ENCODE measurements at places on chromosomes 5 and 9.
A peak's percentile ranks its signal among the peaks of the same experiment; 100 is the strongest.

GRCh38 chr5:37492778-37493555 lies 113.8 kb downstream of the WDR70 start:
- no peak for DNase-seq

- DNase-seq: no peak
These were observed 19.7 kb downstream of the PPP6C start for GRCh38 chr9:125169895-125170294.

- no peak for DNase-seq
These were observed 22.5 kb upstream of the VDAC1 start for GRCh38 chr5:134027288-134027615.

DNA sequence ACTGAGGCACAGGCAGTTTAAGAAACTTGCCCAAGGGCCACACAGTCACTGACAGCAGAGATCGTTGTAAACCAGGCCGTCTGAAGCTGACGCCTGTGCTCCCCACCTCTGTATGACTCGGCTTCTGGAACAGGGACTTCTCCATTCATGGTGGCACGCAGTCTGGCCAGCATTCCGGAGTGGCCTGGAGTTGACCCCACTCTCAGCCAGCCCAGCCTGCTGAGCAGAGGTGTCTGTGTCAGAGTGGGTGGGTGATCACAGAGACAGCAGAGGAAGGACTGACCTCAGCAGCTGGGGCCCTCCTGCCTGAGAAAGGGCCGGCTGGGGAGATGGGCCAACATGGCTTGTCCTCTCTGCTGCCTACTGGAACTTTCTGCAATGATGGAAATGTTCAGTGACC lies 12.6 kb downstream of the LRSAM1 start:
- no peak for DNase-seq

DNA sequence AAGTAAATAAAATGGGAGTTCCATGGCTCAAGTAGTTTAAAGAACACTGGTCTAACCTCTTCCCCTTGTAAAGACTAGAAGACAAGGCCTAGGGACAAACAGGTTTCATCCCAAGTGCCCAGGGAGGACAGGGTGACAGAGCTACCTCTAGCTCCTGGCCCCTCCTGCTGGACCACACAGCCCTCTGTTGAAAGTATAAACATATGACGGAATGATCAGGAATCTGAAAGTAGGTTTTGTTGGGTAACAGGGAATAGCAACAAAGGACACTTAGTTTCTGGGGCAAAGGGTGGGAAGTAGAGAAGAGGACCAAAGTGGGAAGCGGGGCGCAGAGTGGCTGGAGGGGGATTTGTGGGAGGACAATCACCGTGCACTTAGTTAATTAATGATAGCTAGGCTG lies 67.0 kb upstream of the DAB2IP start:
- no peak for DNase-seq

DNA sequence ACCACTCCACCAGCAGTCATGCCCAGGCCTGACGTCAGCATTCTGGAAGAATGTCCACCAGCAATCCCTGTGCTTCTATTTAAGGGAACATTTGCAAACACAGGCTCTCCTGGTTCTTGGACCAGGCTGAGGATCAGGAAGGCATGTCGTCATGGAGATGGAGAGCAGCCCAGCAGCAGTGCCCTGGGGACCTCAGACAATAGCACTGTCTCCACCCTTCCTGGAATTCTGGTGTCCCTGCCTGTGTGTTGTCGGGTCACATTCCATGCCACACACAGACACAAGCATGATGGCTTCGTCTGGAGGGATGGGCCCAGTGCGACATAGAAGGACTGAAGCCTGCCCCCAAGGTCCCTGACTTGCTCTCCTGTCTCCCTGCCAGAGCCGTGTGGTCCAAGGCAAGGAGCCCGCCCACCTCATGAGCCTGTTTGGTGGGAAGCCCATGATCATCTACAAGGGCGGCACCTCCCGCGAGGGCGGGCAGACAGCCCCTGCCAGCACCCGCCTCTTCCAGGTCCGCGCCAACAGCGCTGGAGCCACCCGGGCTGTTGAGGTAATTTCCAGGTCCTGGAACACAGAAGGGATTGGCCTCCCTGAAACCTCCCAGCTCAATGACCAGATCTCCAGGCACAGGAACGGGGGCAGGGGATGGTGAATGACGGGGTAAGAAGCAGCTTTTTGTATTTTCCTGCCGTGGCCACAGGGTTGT lies 43.8 kb downstream of the STOM start:
- no peak for DNase-seq

DNA sequence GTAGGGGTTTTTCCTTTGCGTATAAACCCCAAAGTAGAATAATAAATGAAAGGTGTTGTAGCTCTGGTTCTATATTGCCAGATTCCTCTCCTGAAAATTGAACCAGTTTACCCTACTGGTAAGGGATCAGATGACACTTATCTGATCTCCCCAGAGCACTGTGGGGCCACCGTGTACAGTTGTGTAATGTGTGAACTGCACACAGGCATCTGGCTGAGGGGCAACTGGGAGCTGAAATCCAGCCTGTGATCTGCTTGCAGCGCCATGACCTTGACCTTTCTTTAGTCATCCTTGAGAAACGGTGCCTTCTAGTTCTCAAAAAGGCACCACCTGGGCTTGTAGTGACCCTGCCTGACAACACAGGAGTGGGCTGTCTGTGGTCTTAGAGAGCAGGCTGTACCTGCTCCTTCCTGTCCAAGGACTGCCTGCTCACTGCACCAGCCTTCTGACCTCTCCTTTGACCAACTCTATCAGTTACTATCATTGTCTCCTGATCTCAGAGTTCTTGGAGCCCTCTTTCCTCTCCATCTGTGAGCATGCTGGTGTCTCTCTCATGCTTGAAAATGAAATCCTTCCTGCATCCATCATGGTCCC lies 40.2 kb downstream of the PDE6A start:
- no peak for DNase-seq

- no peak for DNase-seq
These were observed 604.5 kb downstream of the ISL1 start for GRCh38 chr5:51987669-51988209.

GRCh38 chr9:29668732-29669131 lies 2095.5 kb upstream of the C9orf72 start:
- DNase-seq: no peak

- DNase-seq: no peak
These were observed 418.3 kb downstream of the TAF11L14 start for GRCh38 chr5:18052569-18052968.

DNA sequence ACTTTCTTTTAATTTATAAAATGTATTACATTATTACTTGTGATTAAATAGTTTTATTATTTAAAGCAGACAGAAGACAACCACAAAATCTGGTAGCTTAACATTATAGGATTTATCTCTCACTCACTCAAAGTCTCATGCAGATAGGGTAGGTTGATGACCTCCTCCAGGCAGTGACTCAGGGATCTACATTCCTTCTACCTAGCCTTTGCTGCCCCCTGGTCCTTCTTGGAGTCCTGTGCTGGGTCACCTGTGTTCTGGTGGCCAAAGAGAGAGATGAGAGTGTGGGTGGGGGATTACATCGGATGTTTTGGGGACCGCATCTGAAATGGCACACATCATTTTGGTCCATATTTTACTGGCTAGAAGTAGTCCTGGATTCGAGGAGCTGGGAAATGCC lies 95.7 kb upstream of the CTSL start:
- no peak for DNase-seq

DNA sequence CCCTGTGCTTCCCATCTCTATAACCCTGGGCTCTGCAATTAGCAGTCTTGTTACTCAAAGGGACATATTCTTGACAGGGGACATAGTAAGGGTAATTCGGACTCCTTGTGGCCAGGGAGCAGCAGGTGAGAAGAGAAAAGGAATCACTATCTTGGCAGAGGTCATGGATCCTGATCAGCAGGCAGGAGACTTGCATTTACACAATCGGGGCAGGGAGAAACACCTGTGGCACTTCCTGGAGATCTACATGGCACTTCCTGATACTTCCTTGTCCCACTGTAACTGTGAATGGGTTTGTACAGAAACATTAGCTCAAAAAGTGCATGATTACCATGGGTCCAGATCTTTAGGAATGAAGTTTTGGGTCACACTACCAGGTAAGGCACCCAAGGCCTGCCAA lies 29.2 kb downstream of the DEPDC1B start:
- no peak for DNase-seq

DNA sequence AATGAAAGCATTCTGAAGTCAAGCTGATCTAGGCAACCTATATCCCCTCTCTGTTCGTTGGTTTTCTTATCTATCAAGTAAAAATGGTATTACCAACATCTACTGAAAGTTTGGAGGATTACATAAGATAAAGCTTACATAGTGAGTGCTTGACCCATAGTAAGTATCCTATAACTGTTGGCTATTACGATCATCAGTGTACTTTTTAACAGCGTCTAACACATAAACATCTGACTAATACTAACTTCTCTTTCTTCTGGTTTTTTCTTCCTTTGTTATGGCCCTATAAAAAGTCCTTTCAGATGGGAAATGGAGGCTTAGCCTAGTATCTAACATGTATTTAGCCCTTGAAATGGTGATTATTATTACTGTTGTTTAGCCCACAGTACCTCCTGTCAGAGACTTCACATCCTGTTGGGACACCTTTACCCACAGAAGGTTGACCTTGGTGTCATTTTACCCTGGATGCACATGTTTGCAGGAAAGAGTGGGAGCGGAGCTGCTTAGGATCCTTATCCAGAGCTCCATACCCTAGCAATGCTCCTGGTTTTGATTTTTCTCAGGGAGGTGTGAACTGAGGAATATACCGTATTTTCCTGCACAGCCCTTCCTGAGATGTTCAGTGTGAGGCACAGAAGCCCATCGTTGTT lies 6.0 kb downstream of the INSYN2B start:
- no peak for DNase-seq

- no peak for DNase-seq
These were observed 21.8 kb downstream of the PSD2 start for GRCh38 chr5:139817362-139817761.

GRCh38 chr9:32398207-32398606 lies 13.8 kb downstream of the ACO1 start:
- DNase-seq: no peak

- peak; percentile 44 for DNase-seq
These were observed 28.8 kb downstream of the GCNT4 start for GRCh38 chr5:75023368-75024159.

DNA sequence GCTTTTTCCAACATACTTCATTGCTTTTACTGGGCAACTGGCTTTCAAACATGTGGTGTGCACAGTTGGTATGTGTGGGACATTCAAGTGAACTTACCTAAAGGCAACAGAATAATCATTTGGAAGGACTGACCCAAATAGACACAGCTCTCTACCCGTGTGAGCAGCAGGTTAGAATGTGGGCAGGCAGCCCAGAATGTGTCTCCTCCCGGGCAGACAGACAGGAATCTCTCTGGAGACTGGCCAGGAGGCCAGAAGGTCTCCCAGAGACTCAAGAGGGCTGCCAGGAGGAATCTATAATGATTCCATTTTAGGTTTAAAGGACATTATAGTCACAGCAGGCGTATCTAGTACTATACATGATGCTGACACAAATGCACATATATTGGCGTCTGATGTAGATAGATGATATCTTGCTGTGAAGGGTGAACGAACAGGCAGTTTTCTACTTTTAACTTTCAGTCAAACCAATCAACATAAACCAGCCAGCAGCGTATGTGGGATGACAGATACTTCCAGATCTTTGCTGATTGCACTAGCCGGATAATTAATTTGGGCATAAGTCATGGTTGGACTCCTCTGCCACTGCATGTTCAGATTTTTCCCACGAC lies 297.4 kb upstream of the ZNF608 start:
- DNase-seq: no peak

- DNase-seq: no peak
These were observed 274.9 kb downstream of the EFNA5 start for GRCh38 chr5:107395632-107396350.

DNA sequence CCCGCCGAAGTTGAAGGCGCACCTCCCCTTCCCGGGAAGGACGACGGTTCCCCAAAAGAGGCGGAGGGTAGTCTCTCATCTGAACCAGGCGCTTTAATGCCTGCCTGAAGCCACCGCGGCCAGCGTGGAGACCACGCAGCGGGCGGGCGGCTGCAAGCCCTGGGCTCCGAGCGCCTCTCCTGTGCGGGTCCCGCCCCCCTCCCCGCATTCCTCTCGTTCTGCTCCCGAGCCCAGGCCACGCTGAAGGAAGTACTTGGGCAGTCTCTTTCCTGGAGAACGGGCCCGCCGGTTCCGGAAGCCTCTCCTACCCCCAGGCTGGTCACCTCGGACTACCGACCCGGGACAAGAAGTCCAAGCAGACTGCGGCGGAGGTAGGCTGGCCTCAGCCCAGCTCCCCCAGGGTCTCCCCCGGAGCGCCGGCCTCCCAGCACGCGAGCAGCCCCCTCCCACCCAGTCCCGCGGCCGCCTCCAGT lies 571 bp downstream of the PPIC start:
- no peak for DNase-seq

- DNase-seq: no peak
These were observed 104.8 kb upstream of the SIMC1 start for GRCh38 chr5:176133289-176133870.

DNA sequence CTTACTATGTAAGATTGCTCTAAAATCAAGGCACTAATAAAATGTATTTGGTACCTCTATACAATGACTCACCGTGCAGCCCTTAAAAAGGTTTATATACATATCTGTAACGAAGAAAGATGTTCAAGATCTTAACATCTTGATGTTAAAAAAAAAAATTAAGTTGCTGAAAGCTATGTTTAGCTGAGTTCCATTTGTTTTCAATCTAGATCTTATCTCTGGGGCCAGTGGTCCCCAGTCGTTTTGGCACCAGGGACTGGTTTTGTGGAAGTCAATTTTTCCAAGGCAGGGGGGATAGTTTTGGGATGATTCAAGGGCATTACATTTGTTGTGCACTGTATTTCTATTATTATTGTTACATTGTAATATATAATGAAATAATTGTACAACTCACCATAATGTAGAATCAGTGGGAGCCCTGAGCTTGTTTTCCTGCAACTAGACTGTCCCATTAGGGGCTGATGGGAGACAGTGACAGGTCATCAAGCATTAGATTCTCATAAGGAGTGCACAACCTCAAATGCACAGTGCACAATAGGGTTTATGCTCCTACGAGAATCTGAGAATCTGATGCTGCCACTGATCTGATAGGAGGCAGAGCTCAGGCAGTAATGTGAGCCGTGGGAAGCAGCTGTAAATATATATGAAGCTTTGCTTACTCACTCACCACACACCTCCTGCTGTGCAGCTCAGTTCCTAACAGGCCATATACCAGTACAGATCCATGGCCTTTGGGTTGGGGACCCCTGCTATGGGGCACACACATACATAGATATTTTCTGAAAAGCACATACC lies 27.6 kb upstream of the TSLP start:
- DNase-seq: no peak

- no peak for DNase-seq
These were observed 377.7 kb downstream of the CYLC2 start for GRCh38 chr9:103372828-103373227.

- no peak for DNase-seq
These were observed 13.1 kb upstream of the MSH3 start for GRCh38 chr5:80641353-80641752.

DNA sequence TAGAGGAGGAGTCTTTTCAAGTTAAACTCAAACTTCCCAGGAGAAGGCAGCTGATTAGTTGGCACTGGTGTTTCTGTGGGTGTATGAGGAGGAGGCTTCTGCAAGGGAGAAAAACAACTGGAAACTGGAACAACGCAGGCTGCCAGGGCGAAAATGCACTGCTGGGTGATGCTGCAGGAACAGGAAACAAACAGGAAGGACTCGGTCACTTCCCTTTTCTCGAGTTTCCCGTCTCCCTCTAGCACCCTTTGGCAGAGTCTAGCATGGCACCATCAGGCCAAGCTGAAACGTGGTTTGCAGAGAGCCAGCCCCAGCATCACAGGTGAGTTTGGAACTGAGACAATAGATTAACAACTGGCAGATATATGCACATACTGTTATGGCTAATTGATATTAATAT lies 77.5 kb upstream of the CAST start:
- DNase-seq: no peak

GRCh38 chr5:14665101-14665822 lies 744 bp downstream of the OTULIN start:
- peak; percentile 20 for DNase-seq

All from CD4-positive, alpha-beta T cell treated with Interleukin-2 at 100 ng/mL for 4 hours (primary cell).